ENCODE measurements at places on chromosomes 4 and X.

DNA sequence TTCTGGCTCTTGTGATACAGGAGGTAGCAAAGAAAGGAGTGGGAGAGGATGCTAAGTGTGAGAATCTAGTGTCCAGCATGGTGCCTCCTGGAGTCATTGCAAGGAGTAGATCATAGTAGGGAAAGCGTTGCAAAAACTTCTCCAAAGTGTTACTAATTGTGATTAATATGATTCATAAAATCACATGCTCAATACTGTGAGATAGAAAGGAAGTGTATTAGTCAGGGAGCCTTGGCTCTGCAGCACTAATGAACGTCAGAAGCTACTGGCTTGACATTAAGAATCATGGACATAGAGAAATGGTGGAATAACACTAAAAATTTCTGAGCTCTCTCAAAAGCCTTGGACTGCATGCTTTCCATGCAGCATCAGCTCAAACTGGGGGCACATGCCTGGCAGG is 299.1 kb downstream of the EVC2 start:
- no peak for DNase-seq

DNA sequence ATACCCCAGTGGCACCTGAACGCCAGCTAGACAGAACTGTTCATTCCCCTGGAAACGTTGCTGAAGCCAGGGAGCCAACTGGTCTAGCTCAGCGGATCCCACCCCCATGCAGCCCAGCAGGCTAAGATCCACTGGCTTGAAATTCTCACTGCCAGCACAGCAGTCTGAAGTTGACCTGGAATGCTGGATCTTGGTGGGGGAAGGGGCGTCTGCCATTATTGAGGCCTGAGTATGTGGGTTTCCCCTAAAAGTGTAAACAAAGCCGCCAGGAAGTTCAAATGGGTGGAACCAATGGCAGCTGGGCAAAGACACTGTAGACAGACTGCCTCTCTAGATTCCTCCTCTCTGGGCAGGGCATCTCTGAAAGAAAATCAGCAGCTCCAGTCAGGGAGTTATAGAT is 213.0 kb downstream of the NKX6-1 start:
- DNase-seq: no peak

DNA sequence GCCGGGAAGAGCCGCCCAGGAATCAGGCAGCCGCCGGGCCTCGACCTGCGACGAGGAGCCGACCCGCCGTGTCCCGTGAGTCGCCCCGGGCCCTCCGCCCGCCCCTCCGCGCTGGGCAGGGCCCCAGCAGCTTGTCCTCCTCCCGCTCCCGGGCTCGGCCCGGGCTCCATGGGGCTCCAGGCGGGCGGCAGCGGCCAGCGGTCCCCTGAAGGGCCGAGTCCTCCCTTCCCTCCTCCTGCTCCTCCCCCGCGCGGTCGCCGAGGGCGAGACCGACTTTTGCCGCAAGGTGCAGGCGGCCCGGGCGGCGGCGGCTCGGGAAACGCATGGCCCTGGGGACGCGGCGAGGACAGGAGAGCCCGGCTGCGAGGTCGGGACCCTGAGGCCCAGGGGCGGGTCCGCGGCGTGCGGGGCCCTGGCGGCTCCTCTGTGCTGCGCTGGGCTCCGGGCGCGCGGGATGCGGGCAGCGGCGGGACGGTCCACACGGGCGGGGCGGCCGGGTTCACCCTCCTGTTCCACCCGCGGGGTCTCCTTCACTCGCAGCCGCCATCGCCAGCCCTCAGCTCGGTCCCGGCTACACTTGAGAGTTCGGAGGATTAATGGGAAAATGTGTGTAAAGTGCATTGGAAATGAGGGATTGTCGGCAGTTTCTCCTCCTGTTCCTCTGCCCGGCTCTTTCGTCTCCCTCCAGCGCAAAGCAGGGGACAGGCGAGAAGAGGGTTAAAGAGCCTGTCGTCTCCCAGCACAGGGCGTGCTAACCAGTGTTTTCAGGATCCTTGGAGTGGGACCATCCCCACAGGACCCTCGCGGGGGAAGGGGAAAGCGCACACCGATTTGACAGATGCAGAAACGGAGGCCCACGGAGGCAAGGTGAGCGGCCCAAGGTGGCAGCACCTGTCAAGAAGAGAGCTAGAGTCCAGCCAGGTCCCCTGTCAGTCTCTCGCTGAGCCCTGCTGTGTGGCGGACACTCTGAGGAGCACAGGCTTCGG is 16.6 kb upstream of the ZNF718 start:
- no peak for DNase-seq

DNA sequence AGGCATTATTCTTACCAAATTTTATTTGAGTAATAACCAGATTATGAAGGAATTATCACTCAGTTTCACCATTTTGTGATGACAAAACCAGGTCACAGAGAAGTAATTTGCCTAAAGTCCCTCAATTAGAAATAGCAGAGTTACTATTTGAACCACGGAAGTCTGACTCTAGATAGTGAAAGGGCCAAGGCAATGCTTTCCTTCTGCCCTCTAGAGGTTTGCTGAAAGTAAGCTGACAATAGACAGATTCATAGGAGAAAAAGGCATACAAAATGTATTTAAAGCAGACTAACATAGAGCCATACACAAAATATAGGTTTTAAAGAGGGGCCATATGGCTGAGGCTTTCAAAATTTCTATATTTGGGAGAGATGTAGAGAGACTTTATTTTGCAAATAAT is 43.1 kb downstream of the CXXC4 start:
- DNase-seq: no peak

- no peak for DNase-seq
Measured at GRCh38 chr4:38085751-38086150, 125.6 kb downstream of the PTTG2 start.

DNA sequence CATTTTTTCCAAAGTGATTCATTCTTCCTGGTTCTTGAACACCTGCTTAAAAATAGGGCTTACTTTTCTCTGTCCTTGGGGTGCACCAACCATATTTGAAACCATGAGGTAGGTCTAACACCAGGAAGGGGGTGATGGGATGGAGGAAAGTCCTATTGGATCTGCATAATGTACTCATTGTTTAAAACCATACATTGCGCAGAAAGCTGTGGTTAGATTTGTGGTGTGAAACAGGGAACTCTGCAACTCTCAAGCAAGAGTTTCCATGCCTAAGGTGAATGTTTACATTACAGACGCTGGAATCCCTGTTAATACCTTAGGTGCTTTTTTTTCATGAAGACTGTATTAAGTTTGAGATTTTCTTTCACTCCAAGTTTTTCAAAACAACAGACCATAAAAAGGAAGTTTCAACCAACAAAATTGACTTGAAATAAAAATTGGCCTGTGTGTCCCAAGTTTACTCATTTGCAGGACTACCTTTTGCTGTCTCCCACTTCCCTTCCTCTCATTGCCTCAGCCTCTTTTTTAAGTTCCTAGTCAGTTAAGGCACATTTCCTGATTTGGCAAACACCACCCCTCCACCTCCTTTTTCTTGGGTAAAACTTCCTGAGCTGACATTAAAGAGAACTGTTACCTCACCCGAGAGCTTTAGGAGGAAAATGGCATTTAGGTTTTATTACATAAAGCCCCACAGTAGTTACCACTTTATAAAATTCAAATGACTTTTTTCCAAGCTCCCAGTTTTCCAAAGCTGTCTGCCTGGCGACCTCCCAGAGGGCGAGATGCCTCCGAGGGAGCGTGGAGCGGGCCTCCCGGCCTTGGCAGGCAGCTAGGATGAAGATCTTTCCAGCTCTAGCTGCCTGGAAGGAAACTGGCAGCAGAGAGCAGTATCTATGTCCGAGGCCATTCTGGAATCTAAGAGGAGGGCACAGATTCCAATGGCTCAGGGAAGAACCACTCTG is 47.9 kb upstream of the RBPJ start:
- no peak for DNase-seq

GRCh38 chr4:128668566-128668965 is 140.9 kb upstream of the JADE1 start:
- no peak for DNase-seq

Measured in CD4-positive, alpha-beta T cell treated with Interleukin-6 for 4 hours (primary cell).